IPS-NIHi11 (cell line): ENCODE measurements at places on chromosomes 2 and 18.

GRCh38 chr2:189426886-189427285, 14.4 kb upstream of the WDR75 start:
- DNase-seq, result peak; percentile 7

- DNase-seq, result no peak
Measured at GRCh38 chr2:85181844-85182456, 48.8 kb downstream of the TCF7L1 start.

DNA sequence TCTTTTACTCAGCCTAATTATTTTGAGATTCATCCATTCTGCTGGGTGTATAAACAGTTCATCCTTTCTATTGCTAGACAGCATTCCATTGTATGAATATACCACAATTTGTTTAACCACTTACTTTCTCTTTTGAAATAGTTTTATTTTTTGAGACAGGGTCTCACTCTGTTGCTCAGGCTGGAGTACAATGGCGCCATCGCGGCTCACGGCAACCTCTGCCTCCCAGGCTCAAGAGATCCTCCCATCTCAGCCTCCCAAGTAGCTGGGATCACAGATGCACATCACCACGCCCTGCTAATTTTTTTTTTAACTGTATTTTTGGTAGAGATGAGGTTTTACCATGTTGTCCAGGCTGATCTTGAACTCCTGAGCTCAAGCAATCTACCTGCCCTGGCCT, 54.5 kb downstream of the USP37 start:
- DNase-seq, result no peak

- DNase-seq, result no peak
Measured at GRCh38 chr2:11820650-11821049, 74.2 kb downstream of the LPIN1 start.

- no peak for DNase-seq
Measured at GRCh38 chr2:197306696-197307040, 3.9 kb downstream of the ANKRD44 start.

GRCh38 chr2:233848276-233848675, 6.1 kb downstream of the HJURP start:
- DNase-seq, result no peak

- peak; percentile 76 for DNase-seq
Measured at GRCh38 chr2:205680067-205680466, 2.2 kb upstream of the NRP2 start.
